ENCODE measurements at places on chromosomes 11 and 22. TPM values are rescaled to one million over a fixed set of nuclear protein-coding genes. Genes with fewer than 3 reads are reported as not detected.

The LYVE1 gene
- total RNA-seq: not detected

The ADM2 gene
- total RNA-seq: 4.7 TPM

The OR8D4 gene
- total RNA-seq: not detected

The MYO18B gene
- 6.1 TPM for total RNA-seq

The OMP gene
- total RNA-seq: not detected

The TEX12 gene
- not detected for total RNA-seq

The MYEOV gene
- not detected for total RNA-seq

The DTX4 gene
- total RNA-seq: 0.28 TPM

The MRE11 gene
- 45.1 TPM for total RNA-seq

The ART5 gene
- not detected for total RNA-seq

- DNase-seq: no peak
- no peak overlapping the region for H3K4me3 ChIP-seq
- no peak overlapping the region for H3K27ac ChIP-seq
- no peaks in the 10 kb centered on the region for H3K36me3 ChIP-seq
- H3K27me3 ChIP-seq: no peaks in the 10 kb centered on the region
- no peaks in the 10 kb centered on the region for H3K4me1 ChIP-seq
Measured at GRCh38 chr11:110787680-110788079, 75.4 kb upstream of the ARHGAP20 start.

DNA sequence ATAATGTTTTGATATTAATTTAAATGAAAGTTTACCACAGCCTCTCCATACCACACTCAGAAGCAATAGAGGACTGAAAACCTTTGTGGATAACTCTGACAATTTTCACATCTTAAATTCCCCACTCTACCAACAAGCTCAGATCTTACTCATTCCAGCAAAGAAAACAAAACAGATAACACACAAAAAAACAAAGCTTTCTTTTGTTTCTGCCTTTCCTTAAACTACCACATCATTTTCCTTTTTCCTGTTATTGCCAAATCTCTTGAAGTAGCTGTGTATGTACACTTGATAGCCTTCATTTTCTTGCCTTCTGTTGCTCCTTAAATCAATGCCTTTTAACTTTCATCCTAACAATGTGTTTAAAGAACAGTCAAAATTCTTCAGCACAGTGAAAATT lies 484.9 kb downstream of the NTM start:
- H3K27ac ChIP-seq: no peak overlapping the region
- no peak for DNase-seq
- H3K4me1 ChIP-seq: no peaks in the 10 kb centered on the region
- H3K36me3 ChIP-seq: no peaks in the 10 kb centered on the region
- H3K27me3 ChIP-seq: no peaks in the 10 kb centered on the region

GRCh38 chr11:133467686-133468085 lies 64.6 kb downstream of the OPCML start:
- H3K27me3 ChIP-seq: no peaks in the 10 kb centered on the region
- H3K4me1 ChIP-seq: no peaks in the 10 kb centered on the region
- H3K27ac ChIP-seq: no peak overlapping the region
- H3K36me3 ChIP-seq: no peaks in the 10 kb centered on the region
- no peak overlapping the region for H3K4me3 ChIP-seq

- no peaks in the 10 kb centered on the region for H3K36me3 ChIP-seq
- DNase-seq: no peak
- H3K4me3 ChIP-seq: no peak overlapping the region
- H3K4me1 ChIP-seq: no peaks in the 10 kb centered on the region
- peaks cover 12% of the 10 kb centered on the region for H3K27me3 ChIP-seq
Measured at GRCh38 chr11:112826026-112826425, 135.2 kb upstream of the NCAM1 start.

DNA sequence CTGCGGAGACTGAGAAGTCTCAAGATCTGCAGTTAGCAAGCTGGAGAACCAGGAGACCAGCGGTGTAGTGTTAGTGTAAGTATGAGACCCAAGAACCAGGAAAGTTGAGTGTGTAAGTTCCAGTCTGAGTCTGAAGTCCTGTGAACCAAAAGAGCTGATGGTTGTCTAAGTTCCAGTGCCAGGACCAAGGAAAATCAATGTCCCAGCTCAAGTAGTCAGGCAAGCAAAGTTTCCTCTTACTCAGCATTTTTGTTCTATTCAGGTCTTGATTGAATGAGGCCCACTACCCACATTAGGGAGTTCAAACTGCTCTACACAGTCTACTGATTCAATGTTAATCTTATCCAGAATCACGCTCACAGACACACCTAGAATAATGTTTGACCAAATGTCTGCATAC lies 11.0 kb downstream of the USP28 start:
- H3K4me3 ChIP-seq: no peak overlapping the region
- no peak for DNase-seq
- no peaks in the 10 kb centered on the region for H3K27me3 ChIP-seq
- H3K27ac ChIP-seq: no peak overlapping the region
- H3K36me3 ChIP-seq: peaks cover 49% of the 10 kb centered on the region

GRCh38 chr11:67400942-67401494 lies 640 bp downstream of the PPP1CA start:
- DNase-seq: no peak
- peaks cover 63% of the 10 kb centered on the region for H3K4me1 ChIP-seq
- H3K27me3 ChIP-seq: no peaks in the 10 kb centered on the region
- H3K36me3 ChIP-seq: peaks cover 53% of the 10 kb centered on the region

- no peaks in the 10 kb centered on the region for H3K36me3 ChIP-seq
- H3K27me3 ChIP-seq: peaks cover 20% of the 10 kb centered on the region
- H3K4me3 ChIP-seq: no peak overlapping the region
Measured at GRCh38 chr22:22881116-22882000, 6.3 kb upstream of the IGLL5 start.

DNA sequence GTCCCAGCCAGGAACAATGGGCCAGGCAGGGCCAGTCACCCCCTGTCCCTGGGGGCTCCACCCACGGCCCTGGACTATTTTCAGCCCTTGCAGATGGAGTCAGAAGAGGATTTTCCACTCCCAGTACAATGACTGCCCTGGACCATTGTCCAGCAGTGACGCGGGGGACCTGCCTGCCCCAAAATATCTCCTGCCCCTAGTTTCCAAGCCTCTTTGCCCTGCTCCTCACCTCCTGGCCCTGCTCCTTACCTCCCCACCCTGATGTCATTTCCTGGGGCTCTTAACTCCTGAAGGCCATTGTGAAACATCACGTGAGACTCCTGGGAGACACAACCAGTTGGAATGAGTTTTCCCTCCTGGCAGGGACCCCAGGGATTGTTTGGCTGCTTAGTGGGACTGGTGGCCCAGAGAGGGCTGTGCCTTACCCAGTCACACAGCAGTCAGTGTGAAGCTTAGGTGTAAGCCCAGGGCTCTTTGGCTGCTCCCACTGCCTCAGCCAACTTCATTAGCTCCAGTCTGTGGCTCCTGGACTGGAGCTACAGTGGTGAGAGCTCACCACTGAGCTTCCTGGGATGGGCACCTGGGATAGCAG lies 22.2 kb downstream of the P2RY2 start:
- H3K27ac ChIP-seq: no peak overlapping the region
- no peak for DNase-seq
- H3K4me1 ChIP-seq: peaks cover 3% of the 10 kb centered on the region
- H3K36me3 ChIP-seq: no peaks in the 10 kb centered on the region
- H3K27me3 ChIP-seq: peaks cover 5% of the 10 kb centered on the region

DNA sequence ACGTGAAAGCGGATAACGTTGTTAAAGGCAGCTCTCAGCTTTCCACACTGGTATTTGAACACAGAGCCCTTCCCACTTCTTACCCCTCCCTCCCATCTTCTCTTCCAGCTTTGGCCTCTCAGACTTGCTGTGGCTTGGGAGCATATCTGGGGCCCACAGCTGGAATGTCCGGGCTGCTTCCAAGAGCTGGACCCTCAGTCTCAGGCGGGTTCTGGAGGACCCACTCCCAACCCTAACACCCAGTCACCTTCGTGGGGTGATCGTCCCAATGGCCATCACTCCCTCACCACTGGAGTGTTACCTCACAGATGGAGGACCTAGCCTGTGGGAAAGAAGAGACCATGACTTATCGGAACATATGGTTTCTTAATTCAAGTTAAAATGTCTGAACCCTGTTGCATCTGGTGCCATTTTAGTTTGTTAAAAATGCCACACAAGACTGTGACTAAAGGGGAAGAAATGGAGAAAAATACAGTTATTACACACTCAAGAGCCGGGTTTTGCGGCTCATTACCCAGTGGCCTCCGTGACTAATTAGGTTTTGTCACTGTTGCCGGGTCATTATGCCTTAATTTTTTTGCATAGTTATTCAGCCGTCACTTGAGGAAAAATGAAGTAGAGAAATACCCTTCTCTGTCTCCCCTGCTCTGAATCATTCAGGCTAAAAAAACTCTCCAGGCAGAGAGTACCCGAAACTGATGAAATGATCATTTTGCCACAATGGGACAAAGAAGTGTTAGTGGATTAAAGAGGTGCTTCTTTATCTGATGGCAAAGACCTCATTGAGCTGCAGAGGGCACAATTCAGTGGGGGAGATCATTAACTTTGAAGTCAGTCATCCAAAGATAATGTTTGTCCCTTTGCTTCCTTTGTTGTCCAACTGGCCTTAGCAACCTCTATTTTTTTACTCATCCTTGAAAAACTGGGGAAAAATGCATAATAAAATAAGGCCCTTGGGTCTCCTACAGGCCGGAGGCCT lies 87.2 kb upstream of the HTATIP2 start:
- no peak overlapping the region for H3K27ac ChIP-seq
- peaks cover 23% of the 10 kb centered on the region for H3K27me3 ChIP-seq
- no peak for DNase-seq
- H3K36me3 ChIP-seq: no peaks in the 10 kb centered on the region

- no peak for DNase-seq
- H3K4me3 ChIP-seq: no peak overlapping the region
- no peaks in the 10 kb centered on the region for H3K36me3 ChIP-seq
- no peak overlapping the region for H3K27ac ChIP-seq
- H3K27me3 ChIP-seq: peaks cover 53% of the 10 kb centered on the region
Measured at GRCh38 chr11:94533696-94534630, 9.8 kb upstream of the FUT4 start.

DNA sequence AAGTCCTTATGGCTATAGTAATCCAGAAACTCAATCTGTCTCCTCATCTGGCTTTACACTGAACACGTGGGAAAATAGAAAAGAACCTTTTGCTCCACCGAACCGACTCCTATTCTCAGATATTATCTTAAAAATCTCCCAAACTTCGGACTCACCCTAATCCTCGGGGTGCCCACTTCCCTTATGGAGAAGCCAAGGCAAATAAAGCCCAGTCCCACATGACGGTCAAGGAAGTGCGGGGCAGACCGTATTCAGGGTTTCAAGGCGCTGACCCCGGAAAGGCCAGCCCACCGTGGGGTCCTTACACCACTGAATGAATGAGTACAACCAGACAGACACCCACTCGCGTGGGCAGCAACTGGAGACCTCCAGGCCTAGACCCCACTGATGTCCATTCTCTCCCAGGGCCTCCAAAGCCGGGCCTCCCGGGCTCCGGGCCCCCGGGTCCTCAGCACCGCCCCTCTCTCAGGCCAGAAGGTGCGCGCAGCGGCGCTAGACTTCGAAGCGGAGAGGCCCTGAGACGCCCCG lies 489 bp downstream of the NUP98 start:
- H3K4me1 ChIP-seq: peaks cover 42% of the 10 kb centered on the region
- H3K27me3 ChIP-seq: no peaks in the 10 kb centered on the region
- H3K27ac ChIP-seq: peak overlapping the region; percentile 97

GRCh38 chr22:38313384-38313955 lies 3.8 kb downstream of the CSNK1E start:
- peak overlapping the region; percentile 91 for H3K27ac ChIP-seq
- peaks cover 66% of the 10 kb centered on the region for H3K4me1 ChIP-seq
- H3K36me3 ChIP-seq: no peaks in the 10 kb centered on the region
- no peak overlapping the region for H3K4me3 ChIP-seq
- no peaks in the 10 kb centered on the region for H3K27me3 ChIP-seq
- peak; percentile 50 for DNase-seq

GRCh38 chr22:38872831-38873248 lies 824 bp upstream of the CBX6 start:
- peaks cover 9% of the 10 kb centered on the region for H3K36me3 ChIP-seq
- peaks cover 10% of the 10 kb centered on the region for H3K27me3 ChIP-seq
- H3K4me3 ChIP-seq: peak overlapping the region; percentile 87
- peak overlapping the region; percentile 83 for H3K27ac ChIP-seq
- peak; percentile 54 for DNase-seq
- H3K4me1 ChIP-seq: peaks cover 45% of the 10 kb centered on the region

- peaks cover 15% of the 10 kb centered on the region for H3K4me1 ChIP-seq
- no peaks in the 10 kb centered on the region for H3K27me3 ChIP-seq
- peak overlapping the region; percentile 60 for H3K4me3 ChIP-seq
- peak overlapping the region; percentile 82 for H3K27ac ChIP-seq
- H3K36me3 ChIP-seq: peaks cover 34% of the 10 kb centered on the region
Measured at GRCh38 chr11:113840932-113841664, 34.3 kb downstream of the USP28 start.

GRCh38 chr11:119262668-119263351 lies 54.1 kb downstream of the MCAM start:
- no peaks in the 10 kb centered on the region for H3K27me3 ChIP-seq
- H3K4me3 ChIP-seq: no peak overlapping the region
- DNase-seq: peak; percentile 45
- peaks cover 7% of the 10 kb centered on the region for H3K36me3 ChIP-seq
- H3K4me1 ChIP-seq: peaks cover 57% of the 10 kb centered on the region

DNA sequence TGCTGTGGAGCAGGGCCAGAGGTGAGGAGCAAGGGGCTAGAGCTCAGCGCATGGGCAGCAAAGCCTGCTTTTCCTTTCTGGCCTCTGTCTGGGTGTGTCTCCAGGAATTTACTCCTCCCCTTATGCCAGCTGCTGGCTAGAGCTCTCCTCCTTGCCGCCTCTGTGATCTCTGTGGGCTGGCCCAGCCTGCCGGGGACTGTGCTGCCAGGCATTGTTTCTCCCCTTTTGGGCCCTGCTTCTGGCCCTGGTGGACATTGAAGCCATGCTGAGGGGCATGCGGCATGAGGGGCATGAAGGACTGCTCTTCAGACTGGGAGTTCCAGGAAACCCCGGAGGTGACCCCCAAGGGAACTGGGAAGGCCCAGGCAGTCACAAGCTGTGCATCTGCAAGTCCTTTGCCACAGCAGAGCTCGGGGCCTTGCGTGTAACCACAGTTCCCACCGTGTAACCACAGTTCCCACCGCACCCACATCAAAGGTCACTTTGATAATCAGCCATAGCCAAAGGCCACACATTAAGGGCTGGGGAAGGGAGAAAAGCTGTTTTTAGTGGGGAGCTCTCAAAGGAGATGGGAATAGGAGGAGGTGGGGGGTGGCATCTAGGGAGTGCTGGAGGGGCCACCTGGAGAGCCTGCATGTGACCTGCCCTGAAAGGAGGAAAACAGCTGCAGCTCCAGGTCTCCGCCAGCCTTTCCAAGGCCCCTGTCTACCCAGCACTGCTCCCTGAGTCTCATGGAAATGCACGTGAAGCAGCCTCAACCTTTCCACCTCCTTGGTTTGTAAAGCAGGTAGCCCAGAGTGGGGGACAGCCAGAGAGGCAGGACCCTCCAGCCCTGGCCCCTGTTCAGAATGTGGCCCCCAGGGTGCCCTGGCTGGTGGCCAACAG lies 62.3 kb downstream of the PPFIBP2 start:
- no peak overlapping the region for H3K27ac ChIP-seq
- DNase-seq: no peak
- H3K4me1 ChIP-seq: peaks cover 42% of the 10 kb centered on the region
- H3K27me3 ChIP-seq: peaks cover 7% of the 10 kb centered on the region
- no peaks in the 10 kb centered on the region for H3K36me3 ChIP-seq

- H3K36me3 ChIP-seq: no peaks in the 10 kb centered on the region
- H3K27me3 ChIP-seq: no peaks in the 10 kb centered on the region
- H3K27ac ChIP-seq: no peak overlapping the region
Measured at GRCh38 chr22:27262361-27262760, 539.2 kb downstream of the MN1 start.

- H3K4me3 ChIP-seq: no peak overlapping the region
- no peak for DNase-seq
- H3K36me3 ChIP-seq: no peaks in the 10 kb centered on the region
- H3K27ac ChIP-seq: no peak overlapping the region
Measured at GRCh38 chr11:10696468-10697322, 3.1 kb upstream of the IRAG1 start.

- H3K27ac ChIP-seq: peak overlapping the region; percentile 88
- DNase-seq: no peak
- H3K4me3 ChIP-seq: peak overlapping the region; percentile 83
- H3K36me3 ChIP-seq: peaks cover 52% of the 10 kb centered on the region
- H3K4me1 ChIP-seq: peaks cover 40% of the 10 kb centered on the region
Measured at GRCh38 chr11:126268361-126268707, 361 bp downstream of the SRPRA start.
